ENCODE measurements at places on chromosomes 7 and 10. TPM values are rescaled to one million over a fixed set of nuclear protein-coding genes. Genes with fewer than 3 reads are reported as not detected.

Gene C10orf62
- total RNA-seq, result not detected

Gene MALSU1
- total RNA-seq, result 55.9 TPM

GRCh38 chr10:51204066-51204465, 129.8 kb downstream of the PRKG1 start:
- no peaks in the 10 kb centered on the region for H3K4me1 ChIP-seq
- H3K36me3 ChIP-seq, result no peaks in the 10 kb centered on the region
- H3K4me3 ChIP-seq, result no peak overlapping the region
- no peaks in the 10 kb centered on the region for H3K27me3 ChIP-seq

Gene CLCN1
- total RNA-seq, result not detected

DNA sequence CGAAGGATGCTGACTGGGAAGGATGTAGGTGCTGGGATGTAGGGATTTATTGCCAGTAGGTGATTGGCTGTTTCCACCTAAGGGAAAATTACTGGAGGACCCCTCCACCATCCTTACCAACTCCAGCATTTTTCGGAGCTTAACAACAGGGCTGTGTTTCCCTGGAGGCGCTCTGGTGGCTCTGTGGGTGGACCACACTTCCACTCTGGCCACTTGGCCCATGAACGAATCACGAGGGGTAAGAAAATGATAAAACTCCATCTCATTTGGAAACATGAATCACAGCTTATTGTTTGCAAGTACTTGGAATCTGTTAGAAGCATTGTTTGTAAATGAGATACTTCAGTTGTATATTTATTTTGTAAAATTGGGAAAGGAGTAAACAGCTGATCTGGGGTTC, 3.0 kb downstream of the DOCK1 start:
- H3K27ac ChIP-seq, result no peak overlapping the region
- H3K4me1 ChIP-seq, result peaks cover 18% of the 10 kb centered on the region
- no peak overlapping the region for H3K4me3 ChIP-seq
- no peak for DNase-seq
- H3K36me3 ChIP-seq, result no peaks in the 10 kb centered on the region

GRCh38 chr10:27779462-27780015, 33.9 kb upstream of the MKX start:
- H3K27ac ChIP-seq, result no peak overlapping the region
- H3K4me3 ChIP-seq, result no peak overlapping the region
- no peaks in the 10 kb centered on the region for H3K36me3 ChIP-seq
- H3K4me1 ChIP-seq, result no peaks in the 10 kb centered on the region
- H3K27me3 ChIP-seq, result no peaks in the 10 kb centered on the region
